Hematopoietic multipotent progenitor cell (in vitro differentiated cells): ENCODE measurements at places on chromosomes 7 and 10. TPM values are rescaled to one million over a fixed set of nuclear protein-coding genes. Genes with fewer than 3 reads are reported as not detected.

The DTX2 gene
- total RNA-seq: 14.5 TPM

The NPSR1 gene
- total RNA-seq: under 0.01 TPM

DNA sequence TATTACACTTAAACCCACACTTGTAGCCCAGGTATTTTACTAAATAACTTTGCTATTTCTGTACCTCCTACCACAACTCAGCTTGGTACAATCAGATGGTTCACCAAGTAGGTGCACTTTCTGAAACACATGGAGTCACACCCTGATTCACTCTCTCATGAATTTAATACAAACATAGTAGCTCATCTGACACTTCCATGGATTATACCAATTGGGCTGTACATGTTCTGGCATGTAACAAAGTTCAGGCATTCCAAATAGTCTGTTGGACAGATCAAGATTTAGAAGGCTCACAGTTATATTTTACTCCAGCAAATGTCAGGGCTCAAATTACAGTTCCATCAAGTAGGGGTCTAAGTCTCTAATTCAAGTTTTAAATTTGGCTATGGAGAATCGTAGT lies 62.2 kb upstream of the RNF148 start:
- no peak for DNase-seq

DNA sequence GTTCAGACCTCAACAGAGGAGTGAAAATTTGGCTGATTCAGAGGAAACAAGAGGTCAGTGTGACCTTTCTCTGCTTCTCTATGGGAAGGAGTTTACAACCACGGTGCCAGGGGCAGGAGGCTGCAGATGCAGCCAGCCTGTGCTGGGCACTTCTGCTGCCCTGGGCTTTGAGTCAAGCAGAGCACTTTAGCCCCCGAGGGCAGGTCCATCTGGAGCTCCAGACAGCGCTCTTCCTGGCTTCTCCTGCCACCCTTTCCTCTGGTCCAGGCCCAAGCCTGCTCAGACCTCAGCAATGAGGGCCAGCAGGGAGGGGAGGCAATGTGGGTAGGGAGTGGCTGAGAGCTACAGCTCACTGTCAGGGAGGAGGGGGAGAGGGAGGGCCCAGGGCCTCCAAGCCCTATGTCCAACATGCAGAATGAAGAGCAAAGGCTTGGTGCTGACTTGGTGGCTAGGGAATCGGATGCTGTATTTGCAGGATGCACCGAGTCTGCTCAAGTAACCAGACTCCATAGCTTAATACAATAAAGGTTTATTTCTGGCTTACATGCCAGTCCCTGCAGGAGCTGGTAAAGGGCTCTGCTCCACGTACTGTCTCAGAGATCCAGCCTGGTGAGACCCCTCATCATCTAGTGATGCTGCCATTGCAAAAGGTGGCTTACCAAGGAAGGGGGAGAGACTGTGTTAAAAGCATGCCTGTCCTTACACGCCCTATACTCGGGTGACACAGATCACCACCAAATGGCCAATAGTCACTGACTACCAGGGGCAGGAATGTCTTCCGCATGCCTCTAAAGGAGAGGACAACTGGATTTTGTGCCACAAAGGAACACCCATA lies 481.6 kb downstream of the RPS24 start:
- no peak for DNase-seq

DNA sequence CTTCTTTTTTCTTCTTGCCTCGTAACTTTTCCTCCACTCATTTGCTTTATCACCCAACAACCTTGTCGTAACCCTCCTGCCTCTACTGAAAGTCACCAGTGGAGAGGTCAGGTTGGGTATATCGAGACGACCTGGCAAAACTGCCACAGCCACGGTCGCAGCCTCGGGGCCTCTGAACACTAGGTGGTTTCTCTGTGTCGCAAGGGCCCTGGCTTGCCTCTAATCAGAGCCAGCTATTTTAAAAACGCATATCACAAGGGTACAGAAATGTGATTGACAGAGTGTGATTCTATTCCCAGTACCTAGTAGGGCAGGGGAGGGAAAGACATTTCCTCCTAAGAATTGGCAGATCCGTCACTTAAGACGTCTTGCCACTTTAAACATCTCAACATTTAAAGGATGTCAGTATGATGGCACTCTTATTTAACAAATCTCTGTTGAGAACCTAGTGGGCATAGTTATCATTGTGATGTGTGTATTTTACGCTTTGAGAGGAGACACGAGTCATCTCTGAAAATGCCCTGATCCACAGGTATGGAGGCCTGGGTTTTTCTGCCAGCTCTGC lies 197.5 kb downstream of the ARHGAP21 start:
- DNase-seq: no peak
